Stimulated activated CD8-positive, alpha-beta memory T cell treated with anti-CD3 and anti-CD28 coated beads, Interleukin-4, amount 100 ng/mL, for 24 hours (primary cell): ENCODE measurements at places on chromosomes 4 and X.

- no peak for DNase-seq
Observed at GRCh38 chr4:169249214-169249973, 21.4 kb downstream of the SH3RF1 start.

- no peak for DNase-seq
Observed at GRCh38 chr4:3869661-3870566, 103.7 kb downstream of the ADRA2C start.

- no peak for DNase-seq
Observed at GRCh38 chr4:15888515-15888914, 50.0 kb downstream of the FGFBP1 start.

- no peak for DNase-seq
Observed at GRCh38 chrX:39439906-39440798, 638.9 kb downstream of the MID1IP1 start.

GRCh38 chr4:185735866-185736400 is 76.1 kb downstream of the SORBS2 start:
- DNase-seq = no peak

DNA sequence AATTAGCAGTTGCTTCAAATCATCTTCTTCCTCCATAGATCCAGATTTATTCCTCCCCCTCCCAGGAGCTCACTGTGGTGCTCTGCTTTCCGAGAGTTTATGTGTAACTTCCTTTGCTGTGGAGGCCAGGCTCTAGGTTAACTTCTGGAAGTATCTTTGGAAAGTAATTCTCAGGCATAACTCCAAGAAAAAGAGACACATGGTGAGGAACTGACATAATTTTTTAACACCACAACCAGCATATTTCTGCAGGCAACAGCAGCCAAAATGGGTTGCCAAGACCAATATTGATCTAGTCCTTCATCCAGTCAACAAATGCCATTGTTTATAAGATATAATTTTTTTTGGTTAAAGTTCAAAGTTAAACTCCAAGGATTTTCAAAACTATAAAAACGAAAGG is 114.5 kb upstream of the RBPJ start:
- no peak for DNase-seq

- DNase-seq = no peak
Observed at GRCh38 chr4:151260526-151260925, 16.4 kb upstream of the PRSS48 start.

DNA sequence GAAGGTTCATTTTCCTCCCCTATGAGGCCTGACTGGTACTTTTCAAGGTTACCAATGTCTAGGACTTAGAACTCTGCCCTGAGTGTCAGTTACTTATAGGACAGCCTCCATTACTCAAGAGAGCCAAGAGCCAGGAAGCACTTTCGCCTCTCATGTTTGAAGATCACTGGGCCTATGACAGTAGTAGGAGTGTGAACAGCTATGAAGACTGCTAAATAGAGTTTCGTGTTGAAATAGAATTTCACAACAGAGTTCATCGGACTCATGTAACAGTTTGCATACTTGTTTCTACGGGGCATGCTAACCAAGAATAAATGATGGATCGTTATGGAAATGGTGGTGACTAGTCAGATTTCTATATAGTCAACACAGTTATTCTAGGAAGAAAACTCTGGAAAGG is 97.8 kb upstream of the GPC4 start:
- no peak for DNase-seq

GRCh38 chr4:22668301-22668700 is 24.4 kb upstream of the GBA3 start:
- DNase-seq = no peak

DNA sequence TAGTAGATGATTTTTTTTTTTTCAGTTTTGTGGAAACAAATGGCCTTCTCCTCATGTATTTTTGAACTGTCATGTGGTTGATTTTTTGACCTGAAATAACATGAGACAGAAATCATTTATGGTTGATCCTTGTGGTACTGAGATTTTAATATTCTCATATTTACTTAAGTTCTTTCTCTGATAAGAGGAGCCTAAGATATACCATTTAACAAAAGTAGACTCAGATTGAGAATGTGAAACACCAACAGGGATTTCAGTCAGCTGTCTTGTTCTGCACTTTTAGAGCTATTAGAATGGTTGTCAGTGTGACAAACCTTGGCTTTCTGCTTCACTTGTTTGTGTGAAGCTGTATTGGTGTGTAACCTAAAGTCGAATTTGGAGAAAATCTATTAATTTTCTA is 575.7 kb downstream of the SPOCK3 start:
- no peak for DNase-seq

GRCh38 chr4:123559955-123560871 is 163.6 kb downstream of the SPRY1 start:
- no peak for DNase-seq

DNA sequence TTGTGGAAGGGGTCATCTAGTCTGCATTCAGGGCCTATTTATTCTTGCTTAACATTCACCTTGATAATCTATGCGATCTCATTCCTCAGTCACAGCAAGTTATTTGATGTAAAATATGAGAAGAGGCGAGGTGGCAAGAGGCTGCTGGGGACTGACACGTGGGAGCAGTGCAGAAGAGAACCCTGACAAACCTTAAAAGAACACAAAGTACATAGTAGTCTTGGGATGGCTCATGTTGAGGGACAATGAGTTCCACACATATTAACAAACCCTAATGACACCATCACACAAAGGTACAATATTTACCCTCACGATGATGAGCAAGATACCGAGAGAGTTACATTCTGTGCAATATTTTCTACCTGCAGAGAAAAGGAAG is 57.5 kb downstream of the MAML3 start:
- DNase-seq = no peak

DNA sequence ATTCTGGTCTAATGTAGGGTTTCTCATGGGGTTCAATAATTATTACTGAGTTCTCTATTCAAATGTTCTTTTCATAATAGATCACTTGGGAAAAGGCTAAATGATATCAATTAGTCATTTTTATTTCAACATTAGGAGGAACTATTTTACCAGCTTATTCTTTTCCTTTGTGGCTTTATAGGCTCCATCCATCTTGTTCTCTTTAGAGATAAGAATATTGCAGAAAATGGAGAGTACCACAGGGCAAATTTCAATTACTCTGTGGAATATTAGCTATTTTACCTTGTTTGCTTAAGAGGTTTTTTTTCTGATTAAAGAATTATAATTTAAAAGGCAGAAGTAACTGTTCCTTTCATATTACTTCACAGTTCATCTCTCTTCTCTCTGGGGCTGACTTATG is 55.8 kb downstream of the MAP9 start:
- no peak for DNase-seq

DNA sequence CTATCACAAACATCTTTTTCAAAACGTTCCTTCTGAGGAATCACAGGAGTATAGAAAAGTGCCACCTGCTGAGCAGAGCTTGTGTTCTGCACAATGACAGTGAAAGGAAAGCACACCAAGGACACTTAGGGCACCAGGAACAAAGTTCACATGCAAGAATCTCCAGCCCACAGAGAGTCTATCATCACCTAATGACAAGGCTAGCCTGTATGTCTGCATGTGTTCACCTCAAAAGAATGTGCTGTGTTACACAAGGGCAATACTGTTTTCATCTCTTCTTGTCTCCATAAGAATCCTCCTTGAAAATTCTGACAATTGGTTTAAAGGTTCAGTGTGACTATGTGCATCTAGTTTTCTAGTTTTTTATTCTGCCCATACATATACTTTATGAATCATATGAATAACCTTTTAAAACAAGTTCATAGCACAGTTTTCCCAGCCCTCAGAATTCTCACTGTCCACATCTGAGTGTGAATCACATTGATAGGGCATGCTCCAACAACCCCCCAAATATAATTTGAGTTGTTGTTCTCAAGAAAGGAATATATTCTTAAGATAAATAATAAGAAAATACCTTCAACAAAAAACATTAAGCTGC is 118.0 kb downstream of the PWWP3B start:
- no peak for DNase-seq

GRCh38 chr4:94472056-94472826 is 20.5 kb downstream of the PDLIM5 start:
- no peak for DNase-seq

- no peak for DNase-seq
Observed at GRCh38 chr4:126051689-126052424, 737.1 kb downstream of the FAT4 start.

- no peak for DNase-seq
Observed at GRCh38 chr4:128549636-128550035, 259.9 kb upstream of the JADE1 start.

- DNase-seq = no peak
Observed at GRCh38 chr4:109982521-109982920, 69.8 kb downstream of the EGF start.

DNA sequence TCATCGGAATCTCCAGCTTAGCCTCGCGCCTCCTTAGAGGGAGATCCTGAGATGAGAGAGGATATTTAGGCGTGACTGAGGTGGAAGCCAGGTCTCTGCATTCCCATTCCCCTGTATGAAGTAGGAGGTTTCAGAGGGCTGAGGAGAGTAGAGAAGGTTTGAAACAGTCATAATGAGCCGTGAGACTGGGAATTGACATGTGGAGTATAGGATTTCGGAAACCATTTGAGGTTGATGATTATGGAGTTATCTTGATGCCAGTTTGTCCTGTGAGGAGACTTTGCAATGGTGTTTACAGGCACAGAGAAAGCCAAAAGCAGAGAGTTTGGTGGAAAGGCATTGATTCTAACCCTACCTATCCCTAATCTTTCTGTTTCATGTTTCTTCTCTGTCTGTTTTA is 2.0 kb downstream of the CHST7 start:
- DNase-seq = no peak

DNA sequence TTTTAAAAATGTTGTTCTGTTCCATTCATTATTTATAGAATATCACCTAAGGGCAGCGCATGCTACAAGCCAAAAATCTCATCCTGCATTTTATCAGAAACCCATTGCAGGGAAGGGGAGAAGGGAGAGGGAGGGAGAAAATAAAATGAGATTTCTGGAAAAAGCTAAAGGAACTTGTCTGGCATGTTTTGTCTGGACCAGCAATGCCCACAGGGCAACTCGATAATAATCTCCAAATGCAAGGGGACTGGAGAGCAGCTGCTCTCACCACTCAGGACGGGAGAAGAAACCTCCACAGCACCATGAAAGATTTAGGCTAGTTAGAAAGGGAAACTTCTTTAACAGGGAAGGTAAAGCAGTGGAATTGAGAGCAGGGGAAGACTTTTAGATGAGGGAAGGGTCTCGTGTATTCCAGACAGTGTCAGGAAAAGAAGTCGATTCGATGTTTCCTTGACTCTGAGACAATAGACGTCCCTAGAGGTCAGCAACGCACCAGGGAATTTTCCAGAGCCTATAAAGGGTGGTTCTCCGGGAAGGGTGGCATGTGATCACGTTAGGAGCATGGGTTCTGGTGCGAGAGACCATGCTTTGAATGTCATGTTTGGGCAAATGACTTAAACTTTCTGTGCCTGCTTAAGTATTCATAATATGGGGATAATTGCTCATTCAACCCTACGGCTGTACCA is 132.2 kb upstream of the NDP start:
- DNase-seq = no peak

- no peak for DNase-seq
Observed at GRCh38 chr4:144645102-144645630, 790 bp upstream of the HHIP start.

DNA sequence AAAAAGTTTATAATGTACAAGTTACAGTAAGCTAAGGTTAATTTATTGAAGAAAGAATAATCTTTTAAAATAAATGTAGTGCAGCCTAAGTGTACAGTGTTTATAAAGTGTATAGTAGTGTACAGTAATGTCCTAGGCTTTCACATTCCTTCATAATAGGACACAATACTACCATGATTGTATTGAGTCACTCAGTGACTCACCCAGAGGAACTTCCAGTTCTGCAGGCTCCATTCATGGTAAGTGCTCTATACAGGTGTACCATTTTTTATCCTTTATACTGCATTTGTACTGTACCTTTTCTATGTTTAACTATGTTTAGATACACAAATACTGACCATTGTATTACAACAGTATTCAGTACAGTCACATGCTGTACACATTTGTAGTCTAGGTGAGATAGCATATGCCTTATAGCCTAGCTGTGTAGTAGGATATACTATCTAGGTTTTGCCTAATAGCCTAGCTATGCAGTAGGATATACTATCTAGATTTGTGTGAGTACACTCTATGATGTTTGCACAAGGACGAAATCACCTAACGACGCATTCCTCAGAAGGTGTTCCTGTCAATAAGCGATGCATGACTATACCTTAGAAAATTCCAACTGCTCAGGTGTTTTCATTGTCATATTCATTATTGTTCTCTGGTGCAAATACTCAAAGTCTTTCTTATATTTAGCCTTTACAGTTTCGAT is 5.5 kb upstream of the TMEM255A start:
- DNase-seq = no peak

DNA sequence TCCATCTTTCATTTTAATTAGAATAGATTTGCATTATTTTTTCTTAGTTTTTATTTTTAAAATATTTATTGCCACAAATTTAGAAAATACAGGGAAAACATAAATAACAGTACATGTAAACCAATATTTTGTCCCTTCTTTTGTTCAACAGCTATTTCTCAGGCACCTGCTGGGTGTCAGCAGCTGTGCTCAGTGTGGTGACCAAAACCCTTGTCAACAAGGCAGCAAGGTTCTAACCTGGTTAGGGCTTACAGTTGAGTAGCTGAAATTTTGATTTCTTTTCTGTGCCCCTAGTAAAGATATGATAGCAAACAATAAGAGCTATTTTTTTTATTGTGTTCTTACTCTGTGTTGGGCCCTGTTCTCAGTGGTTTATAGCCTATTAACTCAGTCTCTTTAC is 128.1 kb downstream of the PTTG2 start:
- DNase-seq = no peak

DNA sequence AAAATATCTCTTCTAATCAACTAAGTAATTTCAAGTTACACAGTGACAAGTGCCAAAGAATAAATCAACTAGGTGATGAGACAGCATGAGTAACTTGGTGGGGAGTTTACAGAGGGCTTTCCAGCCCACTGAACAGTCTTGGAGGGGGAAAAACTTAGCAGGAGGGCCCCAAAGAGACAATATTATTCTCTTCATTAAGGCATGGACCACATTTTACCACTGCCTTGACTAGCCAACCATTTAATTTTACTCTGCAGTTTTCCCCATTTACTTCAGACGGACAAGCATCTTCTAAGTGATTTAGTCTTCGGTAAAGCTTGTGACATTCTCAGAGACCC is 25.3 kb upstream of the GATB start:
- no peak for DNase-seq
